ENCODE measurements at places on chromosomes 16 and 17. TPM values are rescaled to one million over a fixed set of nuclear protein-coding genes. Genes with fewer than 3 reads are reported as not detected.
A peak's percentile ranks its signal among the peaks of the same experiment; 100 is the strongest.

GPR139 gene
- polyA plus RNA-seq: not detected

TMEM220 gene
- polyA plus RNA-seq: 8.6 TPM

CTF1 gene
- 8.8 TPM for polyA plus RNA-seq

PLCD3 gene
- 106 TPM for polyA plus RNA-seq

ITGB3 gene
- 16.4 TPM for polyA plus RNA-seq

DNA sequence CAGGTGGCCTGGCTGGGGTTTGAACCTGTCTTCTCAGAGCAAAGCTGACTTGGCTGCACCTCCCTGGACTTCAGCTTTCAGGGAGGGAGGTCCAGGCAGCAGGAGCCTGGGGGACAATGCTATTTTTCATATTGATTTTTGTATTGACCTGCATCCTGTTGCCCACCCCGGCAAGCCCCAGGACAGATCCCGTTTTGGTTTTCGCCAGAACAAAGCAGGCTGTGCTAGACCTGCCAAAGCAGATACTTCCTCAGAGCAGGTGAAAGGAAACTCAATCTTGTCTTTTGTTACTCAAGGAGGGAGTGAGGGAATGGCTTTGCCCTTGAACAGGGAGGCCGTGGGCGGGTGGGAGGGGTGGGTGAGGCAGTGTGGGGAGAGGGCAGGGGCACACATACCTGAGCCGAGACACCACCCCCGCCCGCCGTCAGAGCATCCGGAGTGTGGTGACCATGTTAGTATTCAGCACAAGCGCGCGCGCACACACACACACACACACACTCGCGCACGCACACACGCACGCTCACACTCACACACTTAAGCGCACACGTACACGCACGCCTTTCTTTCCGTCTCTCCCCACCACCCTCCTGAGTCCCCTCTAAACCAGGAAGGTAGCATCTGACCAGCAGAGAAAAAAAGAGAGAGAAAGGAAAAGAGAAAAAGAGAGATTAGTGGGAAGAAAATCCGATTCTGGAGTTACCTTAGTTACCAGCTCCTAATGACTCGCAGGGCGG, 59.5 kb downstream of the RAI1 start:
- DNase-seq: no peak

GRCh38 chr17:63165400-63165799, 199.4 kb downstream of the TANC2 start:
- no peak for DNase-seq

GRCh38 chr17:13074026-13074425, 56.2 kb upstream of the ELAC2 start:
- DNase-seq: no peak

DNA sequence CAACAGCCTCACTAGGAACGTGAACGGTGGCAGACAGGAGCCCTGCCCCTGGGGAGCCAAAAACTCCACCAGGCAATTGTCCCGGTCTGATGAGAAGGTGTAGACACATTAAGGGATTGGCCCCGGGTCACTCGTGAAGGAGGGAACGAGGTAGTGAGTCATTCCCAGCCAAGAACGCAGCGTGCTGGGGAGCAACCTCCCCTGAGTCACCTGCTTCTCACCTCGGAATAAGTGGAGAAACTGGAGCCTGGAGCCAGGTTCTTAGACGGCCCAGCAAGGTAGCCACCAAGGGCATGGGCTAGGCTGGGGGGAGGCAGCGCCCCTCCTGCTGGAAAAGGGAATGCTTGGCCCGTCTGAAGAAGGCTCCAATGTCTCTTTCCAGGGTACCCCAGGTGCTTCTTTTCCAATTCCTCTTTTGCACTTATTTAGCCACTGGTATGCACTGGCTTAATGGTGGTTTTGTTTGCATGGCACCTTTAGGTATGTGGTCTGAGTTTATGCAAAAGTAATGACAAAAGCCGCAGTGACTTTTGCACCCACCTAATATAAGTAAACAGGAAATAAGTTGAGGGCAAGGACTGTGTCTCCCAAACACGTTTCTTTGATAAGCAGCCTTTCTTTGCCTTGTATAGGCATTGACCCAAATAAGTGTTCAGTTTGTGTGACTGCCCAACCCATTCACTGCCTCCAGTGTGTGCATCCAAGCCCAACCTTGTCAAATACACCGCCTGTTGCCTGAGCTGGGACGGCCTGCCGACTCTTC, 1.8 kb upstream of the HELZ start:
- DNase-seq: no peak

GRCh38 chr17:27471321-27472269, 15.3 kb downstream of the KSR1 start:
- no peak for DNase-seq

DNA sequence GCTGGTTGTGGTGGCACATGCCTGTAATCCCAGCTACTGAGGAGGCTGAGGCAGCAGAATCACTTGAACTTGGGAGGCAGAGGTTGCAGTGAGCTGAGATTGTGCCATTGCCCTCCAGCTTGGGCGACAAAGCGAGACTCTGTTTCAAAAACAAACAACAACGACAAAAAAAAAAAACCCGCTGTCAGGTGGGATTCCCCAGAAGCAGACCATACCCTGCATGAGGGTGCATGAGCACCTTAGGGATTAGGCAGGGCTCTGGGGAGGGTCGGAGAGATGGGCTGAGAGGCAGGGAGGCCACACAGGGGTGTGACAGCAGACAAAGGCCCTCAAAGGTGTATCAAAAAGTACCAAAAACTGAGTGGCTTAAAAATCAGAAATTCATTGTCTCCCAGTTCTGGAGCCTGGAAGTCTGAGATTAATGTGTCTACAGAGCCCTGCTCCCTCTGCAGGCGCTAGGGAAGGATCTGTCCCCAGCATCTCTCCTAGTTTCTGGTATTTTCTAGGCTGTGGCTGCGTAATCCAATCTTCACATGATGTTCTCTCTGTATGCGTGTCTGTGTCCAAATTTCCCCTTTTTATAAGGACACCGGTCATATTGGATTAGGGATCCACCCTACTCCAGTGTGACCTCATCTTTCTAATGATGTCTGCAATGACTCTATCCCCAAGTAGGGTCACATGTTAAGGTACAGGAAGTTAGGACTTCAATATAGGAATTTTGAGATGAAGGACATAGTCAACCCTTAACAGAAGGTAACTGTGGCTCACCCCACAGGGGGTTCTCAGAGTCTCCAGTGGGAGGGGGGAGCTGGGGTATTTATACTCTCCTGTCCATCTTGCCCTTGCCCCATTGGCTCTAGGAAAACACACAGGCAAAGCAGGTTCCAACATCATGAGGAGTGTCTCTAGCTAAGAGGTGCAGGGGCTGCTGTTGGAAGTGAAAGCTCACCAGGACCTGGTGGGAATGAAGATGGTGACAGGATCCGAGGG, 13.6 kb upstream of the TVP23A start:
- DNase-seq: no peak

- peak; percentile 44 for DNase-seq
Measured at GRCh38 chr17:29042679-29043538, at the start of gene PIPOX. PIPOX (plus strand) TSS chr17:29043141; CDS start chr17:29043226, 85 bp downstream.

GRCh38 chr17:41835800-41836549, at the start of gene NT5C3B:
NT5C3B (minus strand) TSS chr17:41836232; CDS start chr17:41836193, 39 bp downstream.
- DNase-seq: no peak

- DNase-seq: no peak
Measured at GRCh38 chr17:34412534-34412933, 49.5 kb upstream of the CCL1 start.

DNA sequence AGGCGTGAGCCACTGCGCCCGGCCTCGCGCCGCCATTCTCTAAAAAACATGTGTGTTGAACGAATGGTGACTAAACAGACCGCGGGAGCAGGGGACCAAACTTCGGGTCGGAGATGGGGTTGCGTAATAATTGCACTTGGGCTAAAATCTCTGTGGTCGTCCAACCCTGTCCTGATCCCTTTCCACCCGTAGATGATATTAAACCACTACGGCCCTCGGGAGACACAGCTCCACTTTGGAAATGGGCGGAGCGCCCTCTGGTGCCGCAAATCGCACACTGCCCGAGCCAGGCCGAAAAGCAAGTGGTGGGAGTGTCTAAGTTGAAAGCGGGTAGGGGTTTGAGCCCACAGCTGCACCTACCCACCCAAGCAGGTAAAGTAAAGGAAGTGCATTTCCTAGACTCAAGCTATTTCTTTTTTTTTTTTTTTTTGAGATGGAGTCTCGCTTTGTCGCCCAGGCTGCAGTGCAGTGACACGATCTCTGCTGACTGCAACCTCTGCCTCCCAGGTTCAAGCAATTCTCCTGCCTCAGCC, 17.0 kb downstream of the CAVIN1 start:
- no peak for DNase-seq

GRCh38 chr16:74321356-74321755, 24.7 kb downstream of the PSMD7 start:
- DNase-seq: no peak

GRCh38 chr16:4415538-4416199, 727 bp downstream of the CORO7 start:
- no peak for DNase-seq

DNA sequence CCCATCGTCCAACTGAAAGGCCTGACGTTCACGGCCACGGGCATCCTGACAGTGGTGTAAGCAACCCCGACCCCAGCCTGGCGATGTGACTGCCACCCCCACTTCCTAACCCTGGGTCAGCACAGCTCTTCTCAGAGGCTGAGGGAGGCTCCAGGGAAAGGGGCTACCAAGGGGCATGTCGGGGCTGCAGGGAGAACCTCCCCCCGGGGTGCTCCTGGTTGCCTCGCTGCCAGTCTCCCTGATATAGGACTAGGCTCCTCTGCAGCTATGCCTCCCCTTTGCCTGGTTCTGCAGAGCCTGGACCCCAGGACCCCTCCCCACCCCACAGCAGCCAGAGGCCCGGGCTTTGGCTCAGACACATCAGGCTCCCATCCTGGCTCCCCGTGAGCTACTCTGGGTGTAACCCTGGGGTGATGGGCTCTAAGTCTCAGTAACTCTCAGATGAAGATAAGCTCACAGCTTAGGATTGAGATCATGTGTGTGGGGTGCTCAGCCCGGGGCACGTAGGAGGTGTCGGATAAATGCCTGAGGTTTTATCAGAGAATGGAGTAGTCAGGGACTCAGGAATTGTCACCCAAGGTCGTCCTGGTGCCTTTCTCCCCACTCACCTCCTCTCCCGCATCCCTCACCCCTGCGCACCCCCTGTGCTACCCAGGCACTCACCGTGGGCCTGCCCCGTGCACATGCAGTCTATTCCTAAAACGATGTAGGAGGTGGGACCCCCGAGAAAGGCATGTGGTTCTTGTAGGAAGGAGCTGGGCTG, 10.6 kb downstream of the ITGAD start:
- DNase-seq: no peak

DNA sequence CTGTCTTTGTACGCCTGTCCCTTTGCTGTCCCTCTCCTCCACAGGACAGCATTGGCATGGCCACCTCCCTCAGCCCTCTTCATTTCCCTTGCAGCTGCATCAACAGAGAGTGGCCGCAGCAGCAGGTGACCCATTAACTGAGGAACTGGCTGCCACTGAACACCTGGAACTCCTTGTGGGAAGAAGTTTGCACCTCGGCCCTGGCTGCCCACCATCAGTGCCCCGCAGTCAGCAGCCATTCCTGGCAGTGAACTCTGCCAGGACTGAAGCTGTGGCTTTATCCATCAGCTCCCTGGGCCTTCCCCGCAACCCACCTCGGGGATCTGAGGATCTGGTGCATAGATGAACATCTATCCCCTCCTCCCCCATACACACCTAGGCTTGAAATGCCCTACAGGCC, 13.1 kb upstream of the RNF135 start:
- DNase-seq: no peak

DNA sequence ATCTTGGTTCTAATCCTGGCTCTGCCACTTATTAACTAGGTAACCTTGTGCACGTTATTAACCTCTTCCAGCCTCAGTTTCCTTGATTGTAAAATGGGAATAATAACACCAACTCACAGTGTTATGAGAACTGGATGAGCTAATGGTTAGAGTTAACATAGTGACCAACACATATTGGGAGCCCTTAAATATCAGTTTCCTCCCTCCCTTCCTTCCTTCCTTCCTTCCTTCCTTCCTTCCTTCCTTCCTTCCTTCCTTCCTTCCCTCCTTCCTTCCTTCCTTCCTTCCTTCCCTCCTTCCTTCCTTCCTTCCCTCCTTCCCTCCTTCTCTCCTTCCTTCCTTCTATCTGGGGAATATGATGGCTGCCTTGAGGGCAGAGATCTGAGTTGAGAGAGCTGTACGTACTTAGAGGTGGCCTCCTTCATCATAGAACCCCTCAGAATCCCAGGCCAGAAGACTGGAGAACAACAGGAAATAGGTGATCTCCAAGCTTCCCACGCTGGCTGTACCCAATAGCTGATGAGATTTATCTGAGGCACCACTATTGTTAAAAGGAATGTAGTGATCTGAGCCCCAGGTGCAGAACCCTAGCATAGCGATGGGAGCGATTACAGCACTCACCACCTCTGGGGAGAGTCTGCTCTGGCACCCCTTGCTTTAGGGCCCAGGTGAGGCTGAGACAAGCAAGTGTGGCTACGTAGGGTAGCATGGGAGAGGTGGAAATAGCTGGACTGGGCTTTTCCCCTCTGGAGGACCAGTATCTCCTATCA, 26.2 kb downstream of the CCR7 start:
- no peak for DNase-seq

- DNase-seq: no peak
Measured at GRCh38 chr17:7348478-7349242, 3.3 kb upstream of the KCTD11 start.

DNA sequence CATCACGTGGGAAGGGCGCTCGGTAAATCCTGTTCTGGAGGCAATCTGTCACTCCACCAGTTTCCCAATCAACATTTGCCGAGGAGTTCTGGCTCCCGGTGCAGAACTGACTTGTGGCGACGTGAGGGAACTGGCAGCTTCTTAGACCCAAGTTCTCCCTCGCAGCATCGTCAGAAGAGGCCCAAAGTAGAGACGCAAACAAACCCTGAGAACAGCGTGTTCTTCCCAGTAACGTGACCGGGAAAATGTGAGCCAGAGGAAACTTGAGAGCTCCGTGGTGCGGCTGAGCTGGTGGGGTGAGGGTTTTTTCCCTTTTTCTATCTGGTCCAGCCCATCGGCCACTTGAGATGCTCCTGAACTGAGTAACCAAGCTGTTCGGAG, 158.9 kb upstream of the CACNG5 start:
- no peak for DNase-seq

DNA sequence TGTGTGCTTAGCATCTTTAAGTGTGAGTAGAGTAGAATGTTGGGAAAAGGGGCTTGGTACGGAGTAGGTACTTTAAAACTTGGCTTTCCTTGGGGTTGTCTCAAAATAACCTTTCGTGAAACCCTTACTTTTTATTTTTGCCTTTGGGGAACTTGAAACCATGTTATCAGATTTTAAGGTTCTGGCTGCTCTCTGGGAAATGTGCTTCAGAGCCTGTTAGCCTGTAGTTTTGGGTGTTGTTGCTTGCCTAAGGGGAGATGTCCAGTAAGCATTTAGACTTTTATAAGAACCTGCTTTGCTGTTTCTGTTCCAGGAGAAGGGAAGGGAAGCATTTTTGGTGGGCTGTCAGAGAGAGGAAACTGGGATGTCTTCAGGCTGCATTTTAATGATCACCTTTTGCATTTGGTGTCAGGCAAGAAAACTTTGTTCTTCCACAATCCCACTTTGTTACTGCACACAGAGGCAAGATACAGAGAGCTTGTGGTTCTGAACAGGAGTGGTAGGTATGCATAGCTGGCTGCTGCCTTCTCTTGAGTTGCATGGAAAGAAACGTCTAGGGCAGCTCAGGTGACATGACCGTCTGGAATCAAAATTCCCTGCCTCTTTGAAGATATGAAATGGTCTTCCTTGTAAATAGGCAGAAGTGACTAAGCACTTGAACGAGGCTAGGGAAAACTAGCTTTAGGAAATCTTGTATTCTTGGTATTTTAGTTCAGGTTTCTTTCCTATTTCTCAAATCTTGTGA, 1.7 kb downstream of the RABEP1 start:
- DNase-seq: no peak
